ENCODE measurements at places on chromosomes 1 and 21. TPM values are rescaled to one million over a fixed set of nuclear protein-coding genes. Genes with fewer than 3 reads are reported as not detected.

The PLPPR4 gene
- total RNA-seq, result 0.10 TPM

The PGM1 gene
- 64.7 TPM for total RNA-seq

The TSPEAR gene
- not detected for total RNA-seq

The LEMD1 gene
- total RNA-seq, result not detected

The ENTREP3 gene
- total RNA-seq, result 30.3 TPM

The LIPI gene
- not detected for total RNA-seq

The EPHB2 gene
- total RNA-seq, result 4.4 TPM

The S100A9 gene
- total RNA-seq, result 133 TPM
